NCI-H1436 treated with DMSO at 0.1 percent for 48 hours (cell line): ENCODE measurements at places on chromosomes 13 and 19.

- no peak for DNase-seq
These were observed 63.0 kb downstream of the ITGBL1 start for GRCh38 chr13:101515504-101515903.

- no peak for DNase-seq
These were observed 4.7 kb upstream of the PRMT1 start for GRCh38 chr19:49672131-49672919.

DNA sequence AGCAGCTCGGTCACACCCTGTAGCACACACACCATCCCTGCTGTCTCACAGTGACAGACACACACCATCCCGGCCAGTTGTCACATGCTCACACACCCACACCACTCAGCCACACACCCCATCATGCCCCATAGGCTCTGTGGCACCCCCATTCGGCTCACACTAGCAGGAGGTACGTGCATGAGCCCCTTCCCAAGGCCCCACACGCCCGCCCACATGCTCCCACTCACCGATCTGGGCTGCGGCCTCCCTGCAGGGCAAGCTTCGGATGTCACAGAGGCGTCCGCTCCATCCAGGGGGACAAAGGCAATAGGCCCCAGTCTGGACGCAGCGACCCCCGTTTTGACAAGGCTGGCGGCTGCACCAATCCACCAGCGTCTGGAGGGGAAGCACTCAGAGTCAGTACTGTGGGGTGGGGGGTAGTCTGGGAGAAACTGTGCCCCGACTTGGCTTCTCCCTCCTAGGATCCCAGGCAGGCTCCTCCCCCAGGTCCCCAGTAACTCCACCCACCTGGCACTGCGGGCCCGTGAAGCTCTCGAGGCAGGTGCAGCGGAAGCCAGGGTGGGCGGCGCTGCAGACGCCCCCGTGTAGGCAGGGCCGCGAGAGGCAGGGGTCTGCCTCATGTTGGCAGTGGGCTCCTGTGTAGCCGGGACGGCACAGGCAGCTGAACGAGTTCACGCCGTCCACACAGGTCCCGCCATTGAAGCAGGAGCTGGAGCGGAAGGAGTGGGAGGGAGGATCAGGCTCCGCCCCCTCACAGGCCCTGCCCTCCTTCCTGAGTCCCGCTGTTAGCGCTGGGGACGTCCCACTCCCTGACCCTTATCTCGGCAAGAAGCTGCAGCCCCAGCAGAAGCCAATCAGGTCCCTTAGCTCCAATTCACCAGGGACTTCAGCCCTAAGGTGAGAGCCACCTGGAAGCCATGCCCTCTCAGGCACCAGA is 20.1 kb downstream of the NOTCH3 start:
- DNase-seq, result peak; percentile 19

DNA sequence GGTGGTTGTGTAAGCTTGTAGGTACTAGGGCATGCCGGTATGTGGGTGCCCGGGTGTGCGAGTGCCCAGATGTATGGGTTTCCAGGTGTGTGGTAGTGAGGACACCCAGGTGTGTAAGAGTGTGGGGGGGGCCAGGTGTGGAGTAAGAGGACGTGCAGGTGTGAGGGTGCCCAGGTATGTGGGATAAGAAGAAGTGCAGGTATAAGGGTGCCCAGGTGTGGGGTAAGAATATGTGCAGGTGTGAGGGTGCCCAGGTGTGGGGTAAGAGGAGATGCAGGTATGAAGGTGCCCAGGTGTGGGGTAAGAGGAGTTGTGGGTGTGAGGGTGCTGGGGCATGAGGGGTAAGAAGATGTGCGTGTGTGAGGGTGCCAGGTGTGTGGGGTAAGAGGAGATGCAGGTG is 14.3 kb downstream of the MARK4 start:
- DNase-seq, result no peak

DNA sequence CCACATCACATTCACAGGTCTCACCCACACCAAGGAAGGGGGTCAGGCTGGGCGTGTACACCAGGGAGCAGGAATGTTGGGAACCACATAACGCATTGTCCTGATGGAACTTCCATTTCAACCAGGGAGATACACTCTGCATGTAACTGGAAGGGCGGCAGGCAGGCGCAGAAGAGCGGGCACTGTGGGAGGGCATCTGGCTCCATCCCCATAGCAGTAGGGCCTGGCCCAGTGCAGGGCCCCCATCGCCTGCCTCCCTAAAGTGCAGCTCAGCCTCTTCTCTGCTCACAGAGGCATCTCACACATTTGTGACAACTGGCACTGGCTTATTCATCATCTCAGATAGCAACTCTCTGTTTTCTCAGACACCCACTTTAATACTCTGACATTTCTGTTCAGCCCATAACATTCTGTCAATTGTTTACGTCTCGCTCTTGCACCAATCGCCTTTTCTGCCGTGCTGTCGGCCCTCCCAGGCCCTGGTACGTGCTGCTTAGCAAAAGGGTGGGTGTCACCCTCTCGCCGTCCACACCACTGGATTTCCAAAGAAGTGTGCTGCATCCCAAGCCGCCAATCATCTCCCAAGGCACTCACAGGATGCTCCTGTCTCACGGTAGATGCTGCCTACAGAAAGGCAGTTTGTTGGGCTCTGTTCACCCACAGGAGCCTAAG is 353.3 kb upstream of the ZNF507 start:
- DNase-seq, result no peak

- DNase-seq, result peak; percentile 25
These were observed 47.0 kb upstream of the PNMA8B start for GRCh38 chr19:46542428-46543230.

DNA sequence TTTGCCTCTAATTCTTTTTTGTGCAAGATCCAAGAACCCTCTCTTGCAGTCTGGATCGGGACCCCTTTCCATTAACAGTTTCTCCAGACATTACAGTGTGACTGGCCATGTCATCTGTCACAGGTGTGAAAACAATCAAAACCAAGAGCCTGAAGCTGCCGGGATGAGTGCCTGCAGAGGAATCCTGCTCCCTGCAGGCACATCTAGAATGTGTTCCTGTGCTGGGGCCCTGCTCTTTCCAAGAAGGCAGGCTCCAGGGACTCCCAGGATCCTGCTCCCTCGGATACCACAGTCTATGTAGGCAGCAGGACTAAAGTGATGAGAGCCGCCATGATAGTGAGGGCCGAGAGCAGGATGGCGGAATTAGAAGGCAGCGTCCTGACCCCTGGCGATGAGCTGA is 38.8 kb downstream of the CCDC169 start:
- no peak for DNase-seq

DNA sequence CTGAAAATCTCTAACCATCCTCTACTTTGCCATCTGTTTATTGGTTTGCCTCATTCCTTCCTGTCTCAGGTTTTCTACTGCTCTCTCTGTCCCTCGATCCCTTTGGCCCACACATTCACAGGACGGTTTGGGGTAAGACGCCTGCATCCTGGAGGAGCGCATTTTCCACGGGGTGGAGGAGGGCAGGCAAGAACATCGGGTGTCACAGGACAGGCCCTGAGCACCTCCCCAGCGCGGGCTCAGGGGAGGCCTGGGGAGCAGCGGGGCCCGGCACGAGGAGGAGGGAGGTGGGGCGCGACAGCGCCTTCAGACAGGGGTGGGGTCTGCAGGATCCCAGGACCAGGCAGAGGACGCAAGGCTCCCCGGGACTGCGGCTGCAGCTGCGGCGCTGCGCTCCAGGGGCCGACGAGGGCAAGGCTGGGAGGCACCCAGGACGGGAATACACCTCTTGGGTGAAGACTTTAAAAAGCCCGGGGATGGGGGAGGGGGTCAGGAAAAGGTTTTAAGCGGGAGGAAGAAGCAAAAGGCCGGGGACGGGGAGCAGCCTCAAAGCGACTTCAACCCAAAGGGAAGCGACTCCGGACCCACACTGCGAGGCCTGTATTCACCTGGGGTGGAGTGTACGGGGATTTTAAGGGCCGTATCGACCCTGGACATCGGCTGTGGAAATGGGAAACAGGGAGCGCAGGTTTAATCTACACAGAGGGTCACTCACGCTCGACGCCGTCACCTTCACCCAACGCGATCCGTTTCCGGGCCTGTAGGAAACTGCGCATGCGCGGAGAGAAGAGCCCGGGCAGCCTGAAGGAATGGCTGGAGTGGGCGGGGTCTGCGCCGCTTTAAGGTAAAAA is at the start of gene ZNF415:
ZNF415 (minus strand) TSS at position 770 of the 851 bp plus-strand sequence. CDS start 10,234 bp downstream, outside the sequence.
- DNase-seq, result no peak

DNA sequence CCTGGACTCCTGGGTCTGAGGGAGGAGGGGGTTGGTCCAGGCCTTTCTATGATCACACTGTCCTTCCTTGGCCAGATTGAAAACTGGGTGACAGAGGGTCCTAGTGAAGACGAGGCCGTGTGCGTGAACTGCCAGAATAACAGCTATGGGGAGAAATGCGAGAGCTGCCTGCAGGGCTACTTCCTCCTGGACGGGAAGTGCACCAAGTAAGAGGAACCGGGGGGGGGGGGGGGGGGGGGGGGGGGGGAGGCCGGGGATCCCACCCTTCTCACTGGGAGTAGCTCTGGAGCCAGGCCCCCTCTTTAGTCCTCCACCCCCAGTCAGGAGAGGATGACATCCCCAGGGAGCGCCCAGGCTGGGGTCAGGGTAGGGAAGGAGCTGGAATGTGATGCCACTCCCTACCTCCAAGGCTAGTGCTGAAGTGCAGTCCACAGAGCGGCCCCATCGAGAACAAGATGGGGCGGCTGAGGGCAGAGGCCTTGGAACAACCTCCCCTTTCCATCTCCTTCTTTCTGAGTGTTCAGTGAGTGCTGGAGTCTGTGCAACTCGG is 19.4 kb downstream of the CNFN start:
- DNase-seq, result no peak

GRCh38 chr13:112638919-112639318 is 50.9 kb upstream of the ATP11A start:
- DNase-seq, result no peak

- no peak for DNase-seq
These were observed 149.4 kb downstream of the SHISA2 start for GRCh38 chr13:25902455-25902854.

DNA sequence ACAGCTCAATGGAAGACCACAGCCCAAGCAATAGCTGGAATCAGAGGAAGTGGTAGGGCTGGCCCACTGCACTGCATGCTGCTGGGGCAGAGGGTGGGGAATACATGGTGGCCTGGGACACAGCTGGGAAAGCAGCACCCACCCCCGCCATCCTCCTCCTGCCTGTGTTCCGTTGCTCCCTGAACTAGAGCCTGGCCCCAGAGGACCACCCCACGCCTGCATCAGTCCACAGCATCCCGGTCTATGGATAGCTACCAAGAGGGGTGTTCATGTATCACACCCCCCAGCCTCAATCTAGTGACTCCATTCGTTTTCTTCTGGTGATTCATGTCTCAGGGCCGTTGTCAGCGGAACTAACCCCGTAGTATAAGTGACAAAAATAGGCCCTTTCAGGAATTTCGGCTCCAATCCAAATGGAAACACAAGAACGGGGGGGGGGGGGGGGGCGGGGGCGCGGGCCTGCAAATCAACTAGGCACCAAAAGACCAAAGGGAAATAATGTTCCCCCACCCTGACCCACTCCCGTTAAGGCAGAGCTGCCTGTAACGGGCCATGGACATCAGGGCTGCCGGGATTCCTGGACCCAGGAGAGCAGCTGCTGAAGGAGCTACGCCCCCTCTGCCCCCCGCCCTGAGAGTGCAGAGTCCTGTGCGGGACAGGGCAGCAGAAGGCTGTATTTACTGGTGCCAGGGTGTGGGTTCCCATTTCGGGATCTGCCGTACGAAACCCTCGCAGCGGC is 18.9 kb upstream of the EPHX3 start:
- DNase-seq, result no peak

GRCh38 chr13:106205871-106206270 is 329.6 kb downstream of the EFNB2 start:
- no peak for DNase-seq

GRCh38 chr19:54030895-54031586 is 32.7 kb downstream of the VSTM1 start:
- DNase-seq, result no peak

- DNase-seq, result no peak
These were observed at the start of gene TEAD2 for GRCh38 chr19:49362048-49362928. TSS of gene TEAD2 (minus strand) at chr19:49362416. CDS start at chr19:49360075, 2,341 bp downstream.

- DNase-seq, result no peak
These were observed 767.9 kb upstream of the SLITRK6 start for GRCh38 chr13:86567119-86567518.

GRCh38 chr19:42193706-42194105 is 23.8 kb downstream of the DEDD2 start:
- no peak for DNase-seq

GRCh38 chr13:22625691-22626090 is 555.1 kb upstream of the SGCG start:
- DNase-seq, result no peak

DNA sequence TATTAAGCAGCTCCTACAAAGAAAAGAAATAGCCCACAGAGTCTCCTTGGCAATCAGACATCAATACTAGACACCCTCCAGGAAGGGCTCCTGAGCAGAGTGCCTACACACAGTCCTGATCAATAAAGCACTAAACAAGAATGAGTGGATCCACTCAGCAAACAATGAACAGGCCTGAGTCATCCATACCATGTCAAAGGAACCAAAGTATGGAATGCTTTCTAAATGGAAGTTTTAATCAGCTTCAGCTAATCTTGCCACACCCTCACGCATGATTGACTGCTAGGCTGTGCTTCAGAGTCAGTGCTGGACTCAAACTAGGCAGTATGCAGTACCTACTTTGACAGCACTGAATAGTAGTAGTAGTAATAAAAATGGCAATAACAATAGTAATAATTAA is 392.7 kb upstream of the HTR2A start:
- DNase-seq, result no peak

DNA sequence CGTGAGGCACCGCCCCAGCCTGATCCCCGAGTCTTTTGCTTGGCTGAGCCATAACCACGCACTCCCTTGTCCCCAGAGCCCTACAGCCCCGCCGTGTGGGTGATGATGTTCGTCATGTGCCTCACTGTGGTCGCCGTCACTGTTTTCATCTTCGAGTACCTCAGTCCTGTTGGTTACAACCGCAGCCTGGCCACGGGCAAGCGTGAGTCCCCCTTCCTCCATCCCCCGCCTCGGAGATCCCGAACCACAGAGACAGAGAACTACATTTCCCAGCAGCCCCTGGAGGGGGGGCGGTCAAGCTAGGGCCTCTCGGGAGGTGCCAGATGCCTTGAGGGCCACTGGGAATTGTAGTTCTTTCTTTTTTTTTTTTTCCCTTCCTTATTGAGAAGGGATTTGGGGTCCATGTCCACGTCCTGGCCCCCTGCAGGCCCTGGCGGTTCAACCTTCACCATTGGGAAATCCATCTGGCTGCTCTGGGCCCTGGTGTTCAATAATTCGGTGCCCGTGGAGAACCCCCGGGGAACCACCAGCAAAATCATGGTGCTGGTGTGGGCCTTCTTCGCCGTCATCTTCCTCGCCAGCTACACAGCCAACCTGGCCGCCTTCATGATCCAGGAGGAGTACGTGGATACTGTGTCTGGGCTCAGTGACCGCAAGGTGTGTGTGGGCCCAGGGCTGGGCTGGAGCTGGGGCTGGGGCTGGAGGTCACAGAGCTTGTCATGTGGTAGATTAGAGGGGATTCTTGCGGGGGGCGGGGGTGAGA is 25.9 kb downstream of the GRIN2D start:
- no peak for DNase-seq
